CD4-positive, CD25-positive, alpha-beta regulatory T cell (primary cell): ENCODE measurements at places on chromosomes 2 and 18. TPM values are rescaled to one million over a fixed set of nuclear protein-coding genes. Genes with fewer than 3 reads are reported as not detected.

DNA sequence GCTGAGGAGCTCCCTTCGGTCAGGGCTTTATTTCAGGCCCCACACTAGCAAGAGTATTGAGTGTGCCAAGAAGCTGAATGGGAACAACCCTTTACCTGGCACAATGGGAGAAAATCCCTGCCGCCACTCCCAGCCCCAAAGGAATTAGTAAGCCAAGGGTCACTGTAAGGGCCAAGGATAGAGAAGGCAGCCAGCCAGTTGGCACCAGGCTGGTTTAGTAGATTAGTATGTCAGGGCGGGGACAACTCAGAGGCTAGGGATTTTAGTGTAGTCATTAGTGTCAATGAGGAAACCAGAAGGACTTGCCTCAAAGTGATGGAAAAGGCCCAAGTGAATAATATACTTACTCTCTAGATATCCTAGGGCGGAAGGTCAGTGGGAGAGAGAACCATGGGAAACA lies 34.9 kb upstream of the CYP26B1 start:
- no peak overlapping the region for H3K27ac ChIP-seq
- peaks cover 4% of the 10 kb centered on the region for H3K36me3 ChIP-seq
- H3K4me1 ChIP-seq = no peaks in the 10 kb centered on the region
- no peak for DNase-seq
- no peaks in the 10 kb centered on the region for H3K27me3 ChIP-seq

Gene REG3G
- polyA plus RNA-seq = not detected

Gene GPR75
- polyA plus RNA-seq = not detected

Gene KLHL30
- polyA plus RNA-seq = not detected

Gene TUBA3E
- not detected for polyA plus RNA-seq

- no peaks in the 10 kb centered on the region for H3K36me3 ChIP-seq
- H3K27ac ChIP-seq = no peak overlapping the region
- no peak overlapping the region for H3K4me3 ChIP-seq
- no peak for DNase-seq
- no peaks in the 10 kb centered on the region for H3K4me1 ChIP-seq
Observed at GRCh38 chr2:73084971-73085370, 13.5 kb upstream of the SFXN5 start.

Gene PARD6G
- 0.47 TPM for polyA plus RNA-seq

DNA sequence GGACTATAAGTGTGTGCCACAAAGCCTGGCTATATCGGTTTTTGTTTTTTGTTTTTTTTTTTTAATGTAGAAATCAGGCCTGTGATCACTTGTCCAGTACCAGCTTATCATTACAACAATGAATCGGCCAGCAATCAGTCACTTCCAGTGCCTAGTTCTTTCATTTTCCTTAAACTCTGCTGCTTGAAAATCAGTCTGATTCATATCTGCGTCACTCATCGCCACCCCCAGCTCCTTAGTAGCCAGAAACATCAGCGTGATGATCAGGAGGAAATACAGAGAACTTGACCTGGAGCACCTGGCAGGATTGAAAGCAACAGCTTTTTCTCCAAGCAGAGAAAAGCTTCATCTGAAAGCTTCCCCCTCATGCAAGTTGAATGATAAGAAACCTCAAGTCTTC lies 75.4 kb downstream of the SPTBN1 start:
- H3K27ac ChIP-seq = no peak overlapping the region
- no peaks in the 10 kb centered on the region for H3K36me3 ChIP-seq
- peaks cover 3% of the 10 kb centered on the region for H3K4me1 ChIP-seq
- H3K27me3 ChIP-seq = no peaks in the 10 kb centered on the region
- DNase-seq = no peak
- H3K4me3 ChIP-seq = no peak overlapping the region

GRCh38 chr2:105399207-105399861 lies 483 bp upstream of the FHL2 start:
- no peak overlapping the region for H3K4me3 ChIP-seq
- H3K4me1 ChIP-seq = peaks cover 13% of the 10 kb centered on the region
- H3K27ac ChIP-seq = no peak overlapping the region
- H3K27me3 ChIP-seq = peaks cover 25% of the 10 kb centered on the region

Gene ANKRD30B
- not detected for polyA plus RNA-seq

GRCh38 chr2:186919296-186919695 lies 70.3 kb upstream of the ZSWIM2 start:
- H3K4me3 ChIP-seq = no peak overlapping the region
- no peaks in the 10 kb centered on the region for H3K4me1 ChIP-seq
- H3K27ac ChIP-seq = no peak overlapping the region
- no peaks in the 10 kb centered on the region for H3K36me3 ChIP-seq

Gene ATG16L1
- 20.6 TPM for polyA plus RNA-seq

DNA sequence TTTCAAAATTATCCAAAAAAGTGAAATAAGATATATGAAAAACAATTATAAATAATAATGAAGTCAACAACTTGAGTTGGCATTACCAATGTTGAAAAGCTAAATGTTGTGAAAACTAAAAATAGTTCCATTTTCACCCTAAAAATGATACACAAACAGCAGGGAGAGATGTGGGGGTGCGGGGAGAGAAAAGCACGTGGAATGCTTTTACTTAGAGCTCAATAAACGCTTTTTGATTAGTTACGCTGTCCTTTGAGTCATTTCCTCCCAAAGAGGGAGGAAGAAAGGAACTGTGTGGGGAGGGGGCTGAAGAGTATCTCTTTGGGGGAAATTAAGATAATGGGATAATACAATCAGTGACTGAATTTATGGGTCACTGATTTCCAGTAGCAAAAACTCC lies 29.2 kb downstream of the ZNF521 start:
- no peak for DNase-seq
- no peak overlapping the region for H3K4me3 ChIP-seq
- no peaks in the 10 kb centered on the region for H3K36me3 ChIP-seq
- no peaks in the 10 kb centered on the region for H3K4me1 ChIP-seq

DNA sequence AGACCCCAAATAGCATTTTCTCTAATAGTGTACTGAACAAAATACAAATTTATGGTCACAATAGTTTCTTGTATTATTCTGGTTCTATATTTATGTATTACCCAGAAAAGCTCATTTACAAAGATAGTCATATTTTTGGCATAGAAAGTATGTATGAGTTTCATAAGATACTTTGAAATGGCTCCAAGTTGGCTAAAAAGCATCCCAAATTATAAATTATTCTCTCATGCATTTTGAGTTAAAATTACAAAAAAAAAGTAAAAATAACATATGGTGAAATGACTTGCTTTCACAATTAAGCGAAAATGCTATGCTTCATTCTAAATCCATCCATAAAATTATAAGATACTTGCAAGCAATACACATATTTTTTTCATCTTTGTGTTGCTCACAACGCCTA lies 530.7 kb downstream of the ZNF804A start:
- H3K27me3 ChIP-seq = no peaks in the 10 kb centered on the region
- H3K36me3 ChIP-seq = no peaks in the 10 kb centered on the region
- DNase-seq = no peak
- H3K4me3 ChIP-seq = no peak overlapping the region

DNA sequence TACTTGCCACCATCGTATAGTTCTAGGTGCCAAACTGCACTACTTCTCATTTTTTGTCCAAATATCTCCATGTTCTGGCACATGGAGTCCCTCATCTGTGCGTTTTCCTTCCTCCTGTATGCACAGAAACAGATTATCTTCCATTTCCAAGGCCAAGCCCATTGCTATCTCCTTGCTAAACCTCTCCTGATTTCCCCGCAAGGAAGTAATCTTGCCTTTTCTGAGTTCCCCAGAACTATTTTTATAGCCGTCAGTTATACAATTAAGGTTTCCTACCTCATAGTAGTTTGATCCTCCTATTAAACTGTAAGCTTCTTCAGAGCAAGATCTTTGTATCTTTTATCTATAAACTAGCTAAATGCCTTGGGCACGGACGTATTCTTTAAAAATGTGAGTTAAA lies 7.2 kb downstream of the DSG2 start:
- no peak overlapping the region for H3K27ac ChIP-seq
- H3K4me3 ChIP-seq = no peak overlapping the region
- no peaks in the 10 kb centered on the region for H3K27me3 ChIP-seq
- H3K4me1 ChIP-seq = no peaks in the 10 kb centered on the region
- DNase-seq = no peak
- H3K36me3 ChIP-seq = no peaks in the 10 kb centered on the region

DNA sequence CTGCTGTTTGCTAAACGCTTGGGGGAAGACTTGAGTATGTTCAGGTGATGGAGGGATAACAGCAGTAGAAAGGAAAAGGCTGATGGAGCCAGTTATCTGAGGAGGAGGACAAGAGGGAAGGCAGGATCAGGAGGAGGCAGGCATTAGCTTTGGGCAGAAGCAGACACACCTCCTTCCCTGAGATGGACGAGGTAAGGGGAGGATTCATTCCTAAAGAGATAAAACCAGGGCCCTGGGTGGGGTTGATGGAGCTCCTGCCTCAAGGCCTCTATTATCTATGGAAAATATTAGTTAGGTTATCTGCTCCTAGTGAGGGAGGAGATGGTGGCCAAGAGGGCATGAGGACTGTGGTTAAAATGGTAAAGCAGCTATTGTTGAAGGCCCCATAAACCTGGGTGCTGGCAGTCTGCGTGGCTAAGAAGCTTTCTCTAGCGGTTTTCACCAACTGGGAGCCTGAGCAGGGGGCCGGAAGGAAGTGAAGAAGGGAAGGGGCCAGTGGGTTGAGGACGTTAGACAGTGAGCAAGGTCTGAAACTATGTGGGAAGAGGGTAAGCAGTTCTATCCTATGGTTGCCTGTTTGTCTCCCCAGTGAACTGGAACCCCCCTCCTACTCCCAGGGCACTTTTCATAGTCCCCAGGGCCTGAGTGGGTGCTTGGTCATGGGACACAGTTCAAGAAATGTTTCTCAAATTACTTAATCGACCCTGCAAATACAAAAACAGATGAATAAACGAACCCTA lies 56.6 kb upstream of the HK2 start:
- no peak for DNase-seq
- H3K27ac ChIP-seq = no peak overlapping the region
- no peaks in the 10 kb centered on the region for H3K36me3 ChIP-seq
- no peak overlapping the region for H3K4me3 ChIP-seq
- no peaks in the 10 kb centered on the region for H3K27me3 ChIP-seq

- H3K27me3 ChIP-seq = no peaks in the 10 kb centered on the region
- peaks cover 6% of the 10 kb centered on the region for H3K36me3 ChIP-seq
- no peak overlapping the region for H3K4me3 ChIP-seq
- H3K27ac ChIP-seq = no peak overlapping the region
- peaks cover 42% of the 10 kb centered on the region for H3K4me1 ChIP-seq
Observed at GRCh38 chr2:127384529-127384928, 3.2 kb downstream of the MAP3K2 start.

GRCh38 chr2:44801289-44801840 lies 140.1 kb upstream of the SIX3 start:
- H3K27ac ChIP-seq = no peak overlapping the region
- no peak for DNase-seq
- peaks cover 15% of the 10 kb centered on the region for H3K4me1 ChIP-seq
- H3K4me3 ChIP-seq = no peak overlapping the region

DNA sequence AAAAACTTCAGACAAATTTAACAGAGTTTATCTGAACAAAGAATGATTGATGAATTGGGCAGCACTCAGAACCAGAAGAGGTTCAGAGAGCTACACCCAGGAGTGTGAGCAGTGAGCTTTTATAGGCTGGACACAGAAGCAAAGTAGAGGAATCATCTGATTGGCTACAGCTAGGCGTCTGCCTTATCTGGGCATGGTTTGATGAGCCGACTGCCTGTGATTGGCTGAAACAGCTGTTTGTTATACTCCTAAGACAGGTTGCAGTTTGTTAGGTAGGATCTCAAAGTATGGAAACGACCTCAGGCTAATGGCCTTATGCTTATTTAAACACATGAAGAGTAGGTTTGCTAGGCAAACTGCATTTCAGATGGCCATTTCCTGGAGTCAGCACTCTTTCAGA lies 188.9 kb downstream of the MYO1B start:
- H3K36me3 ChIP-seq = no peaks in the 10 kb centered on the region
- peaks cover 2% of the 10 kb centered on the region for H3K27me3 ChIP-seq
- DNase-seq = no peak
- no peak overlapping the region for H3K4me3 ChIP-seq
- no peaks in the 10 kb centered on the region for H3K4me1 ChIP-seq
- no peak overlapping the region for H3K27ac ChIP-seq
